Activated T-cell treated with anti-CD3 and anti-CD28 coated beads for 4 hours (primary cell): ENCODE measurements at places on chromosomes 3 and 15.

DNA sequence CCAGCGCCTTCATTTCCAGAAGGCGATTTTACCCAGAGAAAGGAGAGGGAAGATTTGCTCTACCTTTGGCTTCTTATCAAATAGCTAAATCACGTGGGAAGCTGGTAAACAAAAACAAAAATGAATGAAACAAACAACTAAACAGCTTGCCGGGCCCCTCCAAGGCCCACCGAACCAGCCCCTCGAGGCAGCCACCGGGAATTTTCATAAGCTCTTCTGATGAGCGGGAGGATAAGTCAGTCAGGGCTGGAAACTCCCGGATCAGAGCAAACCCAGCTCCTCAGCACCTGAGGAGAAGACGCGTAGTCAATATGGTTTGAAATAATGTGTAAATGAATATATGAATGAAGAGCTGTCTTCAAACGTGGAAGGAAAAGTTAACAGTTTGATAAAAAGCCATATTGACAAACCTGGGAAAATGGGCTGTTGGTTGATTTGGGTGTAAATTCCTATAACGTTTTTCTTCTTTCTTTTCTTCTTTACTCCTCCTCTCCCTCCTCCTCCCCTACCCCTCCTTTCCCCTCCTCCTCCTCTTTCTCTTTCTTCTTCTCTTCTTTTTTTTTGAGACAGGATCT lies 10.7 kb downstream of the RPLP1 start:
- DNase-seq = no peak

GRCh38 chr3:45516829-45517228 lies 77.7 kb upstream of the LIMD1 start:
- DNase-seq = no peak

DNA sequence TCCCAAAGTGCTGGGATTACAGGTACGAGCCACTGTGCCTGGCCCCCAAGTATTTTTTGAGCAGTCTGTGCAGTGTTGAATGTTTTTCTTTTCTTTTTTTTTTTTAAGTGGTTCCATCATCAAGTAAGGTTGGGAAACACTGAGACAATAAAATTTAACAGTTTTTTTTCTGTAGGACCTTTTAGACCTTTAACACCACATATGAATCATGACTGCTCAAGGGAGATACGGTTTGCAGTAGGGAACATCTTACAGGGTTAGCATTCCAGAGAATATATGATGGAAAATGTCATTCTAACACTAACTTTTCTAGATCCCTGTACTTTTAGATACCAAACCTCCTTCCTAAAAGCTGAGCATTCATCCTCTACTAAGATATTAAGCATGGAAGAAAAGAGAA lies 41.7 kb downstream of the SNX4 start:
- DNase-seq = no peak

- no peak for DNase-seq
These were observed 194.7 kb upstream of the CADPS start for GRCh38 chr3:63069806-63070475.

DNA sequence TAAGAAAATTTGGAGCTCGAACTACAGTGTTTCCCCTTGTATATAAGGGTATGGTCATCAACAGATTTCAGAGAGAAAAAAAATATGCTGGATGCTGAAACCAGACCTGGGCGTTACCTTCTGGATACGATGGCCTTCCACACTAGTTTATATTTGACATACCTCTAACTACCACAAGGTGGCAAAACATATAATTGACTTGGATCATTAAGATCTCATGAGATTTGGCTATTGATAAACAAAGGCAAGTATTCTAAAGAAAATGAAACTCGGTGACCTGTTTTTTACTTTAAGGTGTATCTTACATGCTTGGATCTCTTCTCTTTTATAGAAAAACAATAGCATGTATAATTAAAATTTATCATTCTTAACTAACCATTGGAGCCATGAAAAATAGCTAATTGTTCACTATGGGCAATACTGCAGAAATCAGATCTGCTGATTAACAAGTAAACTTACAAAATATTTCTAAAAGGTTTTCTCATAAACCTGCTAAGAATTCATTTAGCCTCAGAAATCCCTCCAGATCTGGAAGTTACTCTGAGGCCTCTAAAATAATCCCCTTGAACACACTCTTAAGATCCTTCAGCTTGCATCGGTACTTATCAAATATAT lies 300.6 kb upstream of the KCNH8 start:
- no peak for DNase-seq

DNA sequence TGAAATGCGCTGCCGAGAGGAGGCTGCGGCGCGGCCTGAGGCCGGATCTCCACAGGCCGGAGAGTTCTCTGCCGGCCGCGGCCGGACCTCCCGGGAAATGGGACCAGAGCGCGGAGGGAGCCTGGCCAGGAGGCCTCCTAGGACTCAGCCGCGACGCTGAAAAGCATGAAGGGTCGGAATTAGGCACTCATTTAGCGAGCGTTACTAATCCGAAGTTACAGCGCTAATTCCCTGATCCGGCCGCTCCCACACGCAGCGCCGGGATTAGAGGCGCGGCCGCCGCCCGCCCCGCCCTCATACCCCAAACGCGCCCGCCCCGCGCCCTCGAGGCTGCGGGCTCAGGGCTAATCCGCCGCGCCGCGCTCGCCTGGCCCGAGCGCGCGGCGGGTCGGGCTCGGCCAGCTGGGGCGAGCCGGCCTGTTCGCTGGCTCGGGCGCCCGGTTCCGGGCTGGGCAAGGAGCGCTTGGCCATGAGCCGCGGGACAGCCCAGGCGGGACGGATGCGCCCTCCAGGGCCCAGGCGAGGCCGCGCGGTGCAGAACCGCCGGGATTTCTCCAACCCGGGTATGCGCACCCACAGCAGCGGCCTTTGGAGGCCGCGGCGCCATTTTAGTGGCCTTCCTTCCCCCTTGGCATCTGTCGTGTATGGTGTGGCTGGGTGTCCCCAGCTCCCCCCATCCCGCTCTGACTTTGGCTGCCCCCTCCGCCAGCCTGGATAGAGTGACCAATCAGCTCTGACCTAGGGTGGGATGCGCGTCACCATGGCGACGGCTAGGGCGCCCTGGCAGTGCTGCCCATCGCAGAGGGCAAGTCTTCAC lies 36.8 kb upstream of the POLG start:
- no peak for DNase-seq

- DNase-seq = no peak
These were observed 17.4 kb downstream of the PTPRG start for GRCh38 chr3:61578667-61579367.

- no peak for DNase-seq
These were observed 701 bp downstream of the OSBPL11 start for GRCh38 chr3:125594581-125595011.

DNA sequence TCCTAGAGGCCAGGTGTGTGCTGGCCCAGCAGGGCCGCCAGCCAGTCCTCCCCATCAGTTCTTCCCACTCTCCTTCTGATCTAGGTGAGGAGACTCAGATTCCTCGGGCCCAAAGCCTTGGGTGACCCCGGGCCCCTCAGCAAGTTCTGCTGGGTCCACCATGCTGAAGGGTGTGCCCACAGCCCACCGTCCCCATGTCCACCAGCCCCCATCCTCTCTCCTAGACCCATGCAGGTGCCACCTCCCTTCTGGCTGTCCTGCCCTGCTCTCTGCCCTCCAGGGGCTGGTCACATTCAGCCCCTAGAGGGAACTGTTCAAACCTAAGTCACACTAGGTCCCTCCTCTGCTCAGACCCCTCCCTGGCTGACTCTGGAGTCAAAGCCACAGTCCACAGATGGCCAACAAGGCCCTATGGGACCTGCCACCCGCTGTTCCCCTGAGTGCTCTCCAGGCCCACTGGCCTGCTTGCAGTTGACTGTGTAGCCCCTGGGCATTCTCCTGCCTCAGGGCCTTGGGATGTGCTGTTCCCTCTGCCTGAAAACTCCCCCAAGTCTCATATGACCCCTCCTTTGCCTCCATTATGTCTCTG lies 878 bp upstream of the TLR9 start:
- DNase-seq = no peak

DNA sequence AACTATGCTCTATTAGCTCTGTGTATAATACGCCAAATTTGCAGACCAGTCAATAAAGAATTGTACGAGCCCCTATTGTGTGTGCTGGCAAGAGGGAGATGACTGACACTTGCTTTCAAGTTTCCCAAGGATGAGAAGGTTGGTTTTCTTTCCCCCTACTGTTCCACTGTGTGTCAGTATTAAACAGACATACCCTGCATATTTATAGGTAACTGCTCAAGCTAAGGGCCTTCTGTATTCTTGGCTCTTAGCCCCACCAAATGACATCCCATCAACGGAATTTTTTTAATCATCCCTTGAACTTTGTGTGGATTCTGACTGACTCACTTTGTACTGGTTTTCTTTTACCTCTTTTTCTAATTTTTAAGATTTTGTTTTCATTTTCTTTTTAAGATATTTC lies 60.6 kb upstream of the GYG1 start:
- DNase-seq = no peak

- no peak for DNase-seq
These were observed 37.5 kb downstream of the SH3BP5 start for GRCh38 chr3:15294929-15295328.

DNA sequence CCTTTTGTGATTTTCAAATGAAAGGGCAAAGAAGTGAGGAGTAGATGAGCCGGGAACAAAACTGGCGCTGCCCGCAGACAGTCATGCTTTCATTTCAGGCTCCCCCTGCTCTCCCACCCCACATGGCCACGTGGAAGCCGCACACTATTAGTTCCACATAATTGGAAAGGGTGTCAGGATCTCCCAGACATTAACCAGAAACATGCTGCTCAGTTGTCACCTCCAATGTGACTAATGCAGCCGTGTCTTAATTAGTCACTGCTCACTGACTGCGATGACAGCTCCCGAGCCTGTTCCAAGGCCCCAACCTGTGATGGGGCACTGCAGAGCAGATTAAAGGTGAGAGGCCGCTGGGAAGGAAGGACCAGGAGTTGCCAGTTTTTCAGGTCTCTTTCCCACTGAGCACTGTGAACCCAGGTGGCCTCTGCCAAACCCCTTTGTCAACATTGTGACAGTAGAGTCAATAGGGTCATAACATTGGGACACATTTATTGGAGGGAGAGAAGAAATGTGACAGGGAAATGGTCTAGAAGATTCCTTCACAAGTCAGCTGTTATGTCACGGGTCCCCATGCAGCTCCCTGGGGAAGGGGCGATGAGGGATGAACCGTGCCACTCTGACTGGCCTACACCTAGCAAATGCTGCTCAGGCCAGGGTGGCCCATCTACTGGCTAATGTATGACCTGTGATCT lies 38.6 kb upstream of the SFMBT1 start:
- DNase-seq = no peak

GRCh38 chr15:69400850-69401249 lies 13.3 kb upstream of the KIF23 start:
- DNase-seq = no peak
